ENCODE measurements at places on chromosomes 12 and 14. TPM values are rescaled to one million over a fixed set of nuclear protein-coding genes. Genes with fewer than 3 reads are reported as not detected.

DNA sequence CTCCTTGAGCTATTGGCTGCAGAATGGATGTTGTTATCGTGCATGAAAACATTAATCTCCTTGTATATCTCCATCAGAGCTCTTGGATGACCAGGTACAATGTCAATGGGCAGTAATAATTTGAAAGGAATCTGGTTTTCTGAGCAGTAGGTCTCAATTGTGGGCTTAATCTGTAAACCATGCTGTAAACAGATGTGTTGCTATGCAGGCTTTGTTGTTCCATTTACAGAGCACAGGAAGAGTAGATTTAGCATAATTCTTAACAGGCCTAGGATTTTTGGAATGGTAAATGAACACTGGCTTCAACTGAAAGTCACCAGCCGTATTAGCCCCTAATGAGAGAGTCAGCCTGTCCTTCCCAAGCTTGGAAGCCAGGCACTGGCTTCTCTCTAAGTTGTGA is 50.4 kb downstream of the ATG14 start:
- no peak for DNase-seq

DNA sequence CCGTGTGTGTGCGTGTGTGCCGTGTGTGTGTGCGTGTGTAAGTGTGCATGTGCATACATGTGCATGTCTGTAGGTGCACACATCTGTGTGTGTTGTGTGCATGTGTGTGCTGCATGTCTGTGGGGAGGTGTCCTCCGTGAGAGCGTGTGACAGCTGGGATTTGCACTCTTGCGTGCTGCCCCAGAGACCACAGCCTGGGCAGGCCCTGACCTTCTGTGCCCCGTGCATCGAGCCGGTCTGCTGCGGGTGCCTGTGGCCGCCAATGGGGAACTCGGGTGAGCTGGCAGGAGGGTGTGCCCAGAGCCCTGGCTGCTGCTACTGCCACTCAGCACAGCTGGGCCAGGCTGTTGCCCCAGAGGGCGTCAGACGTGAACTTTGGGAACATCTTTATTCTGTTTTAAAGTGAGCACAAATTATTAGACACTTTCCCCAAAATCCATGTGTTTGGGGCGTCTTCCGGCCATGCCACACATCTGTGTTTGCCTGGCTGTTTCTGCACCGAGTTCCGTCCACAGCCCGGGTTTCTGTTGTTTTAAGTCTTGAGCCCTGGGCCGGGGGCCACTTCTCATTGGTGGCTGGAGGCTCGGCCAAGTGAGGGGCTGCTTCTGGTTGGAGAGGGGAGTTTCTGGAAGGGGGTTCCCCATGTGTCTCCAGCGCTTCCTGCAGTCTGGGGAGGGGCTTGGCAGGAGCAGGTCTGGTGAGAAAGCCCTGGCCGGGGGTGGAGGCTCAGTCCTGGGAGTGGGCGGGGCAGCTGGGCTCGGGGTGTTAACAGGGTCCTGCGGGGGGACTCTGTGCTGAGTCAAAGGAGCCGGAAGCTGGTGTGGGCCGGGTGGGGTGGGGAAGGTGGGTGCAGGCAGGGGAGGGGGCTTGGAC is 7.6 kb downstream of the CEP170B start:
- no peak for DNase-seq

- DNase-seq: no peak
These were observed 465.4 kb downstream of the FSCB start for GRCh38 chr14:44041700-44042099.

DNA sequence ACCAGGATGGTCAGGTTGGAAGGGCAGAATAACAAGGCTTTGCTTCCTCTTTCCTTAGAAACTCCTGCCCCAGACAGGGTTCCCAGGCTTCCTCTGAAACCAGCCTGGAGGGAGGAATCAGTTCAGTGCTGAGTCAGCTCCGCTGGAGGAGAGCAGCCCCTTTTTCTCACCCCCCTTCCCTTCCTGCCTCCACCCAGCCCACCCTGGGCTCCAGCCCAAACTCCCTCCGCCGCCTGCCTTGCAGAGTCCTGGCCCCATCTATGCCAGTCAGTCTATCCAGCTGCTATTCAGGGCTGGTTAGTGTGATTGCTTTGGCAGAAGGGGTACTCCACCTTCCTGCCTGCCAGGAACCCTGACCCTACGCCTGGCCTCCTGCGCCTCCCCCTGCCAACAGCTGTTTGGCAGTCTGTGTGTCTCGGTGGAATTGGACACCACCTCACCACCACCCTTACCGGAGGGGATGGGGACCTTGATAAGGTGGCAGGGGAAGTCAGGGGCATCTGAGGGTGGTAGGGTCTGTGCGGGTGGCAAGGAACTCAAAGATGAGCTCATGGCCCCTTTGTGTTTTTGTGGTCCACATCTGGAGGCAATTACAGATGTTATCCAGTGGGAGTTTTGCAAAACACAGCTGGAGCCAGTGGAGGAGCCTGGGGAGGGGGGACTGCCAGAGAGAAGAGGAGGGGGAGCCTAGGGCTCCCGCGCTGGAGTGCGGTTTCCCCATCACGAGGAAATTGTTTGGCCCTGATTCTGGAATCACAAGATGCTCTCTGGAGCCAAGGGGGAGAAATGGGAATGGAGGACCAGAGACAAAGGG is 12.2 kb downstream of the MMP14 start:
- no peak for DNase-seq

- no peak for DNase-seq
These were observed 117.3 kb upstream of the COCH start for GRCh38 chr14:30757082-30757481.

- DNase-seq: no peak
These were observed 289.5 kb downstream of the RMST start for GRCh38 chr12:97752129-97752528.

DNA sequence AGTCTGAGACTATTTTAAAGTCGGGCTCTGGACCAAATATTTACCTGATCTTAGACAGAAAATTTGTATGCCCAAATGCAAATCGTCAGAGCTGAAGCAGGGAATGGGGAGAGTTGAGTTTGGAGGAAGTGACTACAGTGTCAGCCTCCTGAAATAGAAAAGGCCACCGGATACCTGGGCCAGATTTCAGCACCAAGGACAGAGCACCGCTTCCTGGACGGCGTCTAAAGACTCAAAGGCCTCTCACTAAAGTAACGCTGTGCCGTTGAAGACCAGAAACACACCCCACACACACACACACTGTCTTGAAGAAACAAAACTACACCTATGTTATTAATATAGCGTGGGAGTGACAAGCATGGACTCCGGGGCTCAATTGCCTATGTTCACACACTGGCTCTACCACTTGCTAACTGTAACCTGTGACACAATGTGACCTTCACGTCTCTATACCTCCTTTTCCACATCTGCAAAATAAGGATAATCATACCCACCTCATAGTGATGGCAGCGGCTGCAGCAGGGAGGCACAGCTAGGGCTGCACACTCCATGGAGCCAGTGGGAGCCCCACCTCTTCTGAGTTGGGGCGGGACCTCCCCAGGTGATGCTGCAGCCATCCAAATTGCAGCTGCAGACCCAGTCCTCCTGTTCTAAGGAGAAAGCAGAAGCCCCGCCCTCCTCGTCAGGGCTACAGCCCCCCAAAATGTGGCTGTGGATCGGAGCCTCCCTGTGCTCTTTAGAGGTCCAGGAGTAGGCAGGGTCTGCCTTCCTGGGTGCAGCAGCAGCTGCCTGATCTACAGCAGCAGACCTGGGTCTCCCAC is 35.6 kb downstream of the KRT76 start:
- DNase-seq: peak; percentile 63

GRCh38 chr14:55909879-55910278 is 208.3 kb upstream of the PELI2 start:
- DNase-seq: no peak

GRCh38 chr14:94059998-94060397 is 21.0 kb downstream of the DDX24 start:
- DNase-seq: no peak

- DNase-seq: no peak
These were observed 336.1 kb downstream of the MED13L start for GRCh38 chr12:115941362-115941761.

GRCh38 chr14:101504096-101504948 is 57.0 kb upstream of the DIO3 start:
- no peak for DNase-seq

DNA sequence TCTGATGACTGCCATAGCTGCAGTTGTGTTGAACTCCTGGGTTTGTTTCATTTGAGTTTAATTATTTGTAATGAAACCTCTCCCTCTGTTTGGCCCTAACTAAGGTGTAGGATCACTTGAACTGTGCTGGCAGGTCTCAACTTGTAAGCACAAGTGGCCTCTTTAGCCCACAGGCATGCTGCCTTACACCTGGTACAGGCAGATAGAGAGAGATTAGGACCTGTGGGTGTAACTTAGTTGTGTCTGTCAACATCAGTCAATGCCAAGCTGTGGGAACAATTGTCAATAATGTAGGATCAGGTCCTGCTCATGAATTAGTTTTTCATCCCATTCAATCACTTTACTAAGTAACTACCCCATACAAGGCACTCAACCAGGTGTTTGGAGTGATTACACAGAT is 263.0 kb upstream of the G2E3 start:
- no peak for DNase-seq

- DNase-seq: no peak
These were observed 10.1 kb upstream of the CEBPE start for GRCh38 chr14:23128969-23129758.

DNA sequence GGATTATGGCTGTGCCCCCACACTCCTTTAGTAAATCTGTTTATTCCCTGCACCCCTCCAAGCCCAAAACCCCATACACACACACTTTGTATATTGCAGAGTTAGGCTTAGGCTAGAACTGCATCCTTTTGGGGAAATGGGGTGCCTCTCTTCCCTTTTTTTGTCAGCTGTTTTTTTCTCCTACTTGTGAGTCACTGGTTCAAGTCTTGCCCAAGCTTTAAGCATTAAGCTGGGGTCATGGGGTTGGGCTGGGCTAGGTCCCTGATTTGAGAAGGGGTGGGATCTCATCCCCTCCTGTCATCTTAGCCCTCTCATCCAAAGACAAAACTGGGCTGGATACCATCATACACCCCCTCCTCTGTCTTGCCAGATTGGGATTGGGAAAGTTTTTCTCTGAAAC is 1.6 kb downstream of the LRP1 start:
- no peak for DNase-seq

DNA sequence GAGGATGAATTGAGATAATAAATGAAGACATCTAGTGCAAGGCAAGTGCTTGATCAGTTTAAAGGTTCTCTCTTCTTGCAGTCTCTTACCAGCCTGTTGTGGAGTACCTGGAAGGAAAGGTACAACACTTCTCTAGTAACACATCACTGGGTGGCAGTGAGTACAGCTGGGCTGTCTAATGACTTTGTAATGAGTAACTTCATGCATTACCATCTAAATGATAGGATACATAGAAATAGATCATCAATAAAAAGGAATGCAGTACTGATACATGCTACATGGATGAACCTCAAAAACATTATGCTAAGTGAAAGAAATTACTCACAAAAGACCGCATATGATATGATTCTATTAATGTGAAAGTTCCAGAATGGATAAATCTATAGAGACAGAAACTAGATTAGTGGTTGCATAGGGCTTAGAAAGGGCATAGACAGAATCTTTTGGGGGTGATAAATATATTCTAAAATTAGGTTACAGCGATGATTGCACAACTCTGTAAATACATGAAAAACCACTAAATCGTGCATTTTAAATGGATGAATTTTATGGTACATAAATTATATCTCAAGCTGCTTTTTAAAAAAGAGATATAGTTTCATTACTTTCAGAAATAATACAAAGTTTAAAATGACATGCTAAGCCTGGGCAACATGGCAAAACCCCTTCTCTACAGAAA is 224.4 kb downstream of the CHST11 start:
- DNase-seq: no peak

DNA sequence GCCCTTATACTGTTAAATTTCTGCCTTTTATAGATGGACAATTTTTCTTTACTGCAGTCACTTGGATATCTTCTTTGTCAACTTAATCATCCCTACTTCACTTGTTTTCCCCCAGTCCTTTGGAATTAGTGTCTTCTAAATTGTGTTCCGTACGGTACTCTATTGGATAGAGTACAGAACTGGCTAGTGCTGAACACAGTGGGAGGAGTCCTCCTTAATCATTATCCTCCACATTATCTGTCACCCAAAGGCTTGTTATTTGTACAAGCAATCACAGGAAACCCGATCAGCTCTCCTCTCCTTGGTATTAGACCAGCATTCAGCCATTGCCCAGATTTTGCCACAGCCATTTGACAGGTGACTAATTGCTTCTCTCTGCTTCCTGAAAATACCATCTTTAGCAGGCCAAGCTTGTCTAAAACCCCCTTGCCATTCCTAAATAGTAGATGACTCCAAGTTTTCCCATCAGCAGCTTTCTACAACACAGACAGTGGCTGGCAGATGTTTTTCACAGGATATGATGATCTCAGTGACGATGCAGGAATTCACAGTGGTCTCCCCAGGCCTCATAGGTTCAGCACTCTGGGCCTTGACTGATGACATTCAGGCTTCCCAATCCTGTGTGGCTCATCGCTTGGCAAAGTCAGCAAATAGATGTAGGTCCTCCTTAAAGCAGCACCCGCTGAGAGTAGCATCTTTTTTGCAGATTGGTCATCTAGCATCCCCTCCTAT is 216.0 kb upstream of the RGS6 start:
- no peak for DNase-seq

- DNase-seq: no peak
These were observed 778 bp downstream of the SLC8B1 start for GRCh38 chr12:113333877-113334785.

DNA sequence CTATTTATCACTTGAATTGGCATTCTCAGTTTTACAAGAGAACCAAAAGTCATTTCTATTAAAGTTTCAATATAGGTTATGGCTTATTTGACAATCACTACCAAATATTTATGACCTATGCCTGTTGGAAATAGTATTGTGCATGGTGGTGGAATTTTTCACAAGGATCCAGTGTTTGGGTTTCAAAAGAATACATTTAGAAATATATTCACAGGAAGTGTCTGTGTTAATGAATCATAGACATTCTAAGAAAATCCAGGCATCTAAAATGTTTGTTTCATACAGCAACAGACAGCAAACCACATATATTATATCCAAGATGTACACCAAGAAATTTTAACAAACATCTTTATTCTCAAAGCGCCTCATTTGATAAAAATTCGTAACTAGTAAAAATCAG is 92.7 kb downstream of the MED13L start:
- DNase-seq: no peak

GRCh38 chr12:31895449-31896150 is 63.6 kb upstream of the RESF1 start:
- DNase-seq: no peak

DNA sequence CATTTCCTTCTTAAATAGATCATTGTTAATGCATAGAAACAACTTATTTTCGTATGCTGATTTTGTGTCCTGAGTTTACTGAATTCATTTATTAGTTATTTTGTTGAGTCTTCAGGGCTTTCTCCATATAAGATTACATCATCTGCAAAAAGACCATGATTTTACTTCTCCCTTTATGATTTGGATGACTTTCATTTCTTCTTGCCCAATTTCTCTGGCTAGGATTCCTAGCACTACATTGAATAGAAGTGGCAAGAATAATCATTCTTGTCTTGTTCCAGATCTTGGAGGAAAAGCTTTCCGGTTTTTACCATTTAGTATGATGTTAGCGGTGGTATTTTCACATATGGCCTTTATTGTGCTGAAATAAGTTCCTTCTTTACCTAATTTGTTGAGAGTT is 303.0 kb upstream of the RTL1 start:
- DNase-seq: no peak

- no peak for DNase-seq
These were observed 725 bp downstream of the RIMBP2 start for GRCh38 chr12:130715150-130715997.

Gene SRRM4
- total RNA-seq: not detected

Gene AMDHD1
- total RNA-seq: 2.6 TPM

Gene ACVRL1
- 0.58 TPM for total RNA-seq

Gene STAC3
- 2.9 TPM for total RNA-seq

Gene KRT78
- not detected for total RNA-seq

Gene TPPP2
- total RNA-seq: not detected

Gene PLEKHA5
- 5.2 TPM for total RNA-seq

Gene KCNJ8
- not detected for total RNA-seq

Gene CLEC4C
- not detected for total RNA-seq
